ENCODE measurements at places on chromosomes 12 and 14.

DNA sequence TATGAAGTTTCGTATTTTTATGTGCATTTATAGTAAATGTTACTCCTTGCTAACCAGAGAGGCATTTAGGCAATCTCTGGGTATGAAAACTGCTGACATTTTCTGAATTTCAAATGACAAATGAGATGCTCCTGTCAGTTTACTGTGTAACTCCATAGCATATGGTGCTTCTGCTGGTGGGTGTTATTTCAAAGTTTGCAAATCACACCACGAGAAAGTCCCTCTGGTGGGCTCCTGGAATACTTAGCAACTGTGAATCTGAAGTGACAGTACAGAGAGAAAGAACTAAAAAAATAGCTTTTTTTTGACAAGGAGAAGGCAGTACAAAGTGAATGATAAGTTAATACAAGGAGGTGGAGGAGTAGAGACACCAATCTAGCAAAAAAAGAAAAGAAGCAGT is 161.5 kb downstream of the DERA start:
- no peak for DNase-seq

DNA sequence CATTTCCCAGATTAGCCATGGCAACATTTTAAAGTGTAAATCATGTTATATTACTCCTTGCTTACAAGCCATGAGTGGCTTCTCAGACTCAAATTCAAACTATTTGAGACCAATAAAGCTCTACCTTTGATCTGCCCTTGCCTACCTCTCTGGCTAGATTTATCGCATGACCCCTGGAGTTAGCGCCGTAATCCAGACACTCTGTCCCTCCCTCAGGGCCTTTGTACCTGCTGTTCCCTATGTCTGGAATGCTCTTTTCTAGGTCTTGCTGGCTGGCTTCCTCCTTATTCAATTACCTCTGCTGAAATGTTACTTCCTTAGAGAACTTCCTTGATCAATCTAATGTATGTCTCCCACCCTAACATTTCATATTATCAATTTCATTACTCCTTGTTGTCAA is 16.3 kb downstream of the SIX4 start:
- no peak for DNase-seq

DNA sequence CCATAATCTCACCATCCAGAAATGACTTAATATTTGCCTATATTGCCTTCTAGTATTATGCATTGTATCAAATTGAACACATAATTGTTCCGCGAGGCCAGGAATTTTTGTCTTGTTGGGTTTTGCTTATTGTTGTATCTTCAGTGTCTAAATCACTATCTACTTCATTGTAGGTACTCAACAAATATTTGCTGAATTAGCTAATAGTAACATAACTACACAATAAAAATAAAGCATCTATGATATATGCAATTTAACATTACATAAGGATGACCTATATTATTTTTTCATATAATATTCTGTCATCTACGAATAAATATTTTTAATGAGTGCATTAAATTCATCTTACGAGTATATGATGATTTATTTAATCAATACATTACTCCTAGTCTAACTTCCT is 656.3 kb downstream of the ETNK1 start:
- no peak for DNase-seq

GRCh38 chr12:63151623-63152320 is 771 bp upstream of the AVPR1A start:
- DNase-seq: no peak

DNA sequence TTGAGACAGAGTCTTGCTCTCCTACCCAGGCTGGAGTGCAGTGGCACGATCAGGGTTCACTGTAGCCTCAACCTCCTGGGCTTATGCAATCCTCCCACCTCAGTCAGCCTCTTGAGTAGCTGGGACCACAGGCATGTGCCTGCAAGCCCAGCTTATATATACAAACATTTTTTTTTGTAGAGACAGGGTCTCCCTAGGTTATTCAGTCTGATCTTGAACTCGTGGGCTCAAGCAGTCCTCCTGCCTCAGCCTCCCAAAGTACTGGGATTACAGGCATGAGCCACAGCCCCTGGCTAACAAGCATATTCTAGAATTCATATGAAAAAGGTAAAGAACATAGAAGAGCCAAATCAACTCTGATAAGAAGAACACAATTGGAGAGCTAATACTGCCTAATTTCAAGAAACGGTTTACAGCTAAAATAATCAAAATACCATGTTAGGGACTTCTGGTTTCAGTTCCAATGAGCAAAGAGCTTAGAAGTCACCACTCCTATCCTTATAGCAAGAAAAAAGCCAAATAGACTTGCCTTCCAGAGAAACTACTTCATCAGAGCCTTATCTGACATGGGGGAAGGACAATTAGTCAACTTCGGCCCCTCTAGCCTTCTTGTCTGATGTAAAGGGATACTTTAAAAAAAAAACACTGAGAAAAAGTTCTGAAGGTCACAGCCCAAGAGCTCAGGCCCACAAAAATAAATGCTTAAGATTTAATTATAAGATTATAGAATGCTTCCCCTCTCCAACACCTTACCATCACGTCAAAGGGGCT is 37.6 kb downstream of the TMEM116 start:
- DNase-seq: no peak

GRCh38 chr14:26577711-26578110 is 20.1 kb downstream of the NOVA1 start:
- DNase-seq: no peak

GRCh38 chr14:91780452-91780851 is 48.6 kb upstream of the CATSPERB start:
- DNase-seq: no peak

DNA sequence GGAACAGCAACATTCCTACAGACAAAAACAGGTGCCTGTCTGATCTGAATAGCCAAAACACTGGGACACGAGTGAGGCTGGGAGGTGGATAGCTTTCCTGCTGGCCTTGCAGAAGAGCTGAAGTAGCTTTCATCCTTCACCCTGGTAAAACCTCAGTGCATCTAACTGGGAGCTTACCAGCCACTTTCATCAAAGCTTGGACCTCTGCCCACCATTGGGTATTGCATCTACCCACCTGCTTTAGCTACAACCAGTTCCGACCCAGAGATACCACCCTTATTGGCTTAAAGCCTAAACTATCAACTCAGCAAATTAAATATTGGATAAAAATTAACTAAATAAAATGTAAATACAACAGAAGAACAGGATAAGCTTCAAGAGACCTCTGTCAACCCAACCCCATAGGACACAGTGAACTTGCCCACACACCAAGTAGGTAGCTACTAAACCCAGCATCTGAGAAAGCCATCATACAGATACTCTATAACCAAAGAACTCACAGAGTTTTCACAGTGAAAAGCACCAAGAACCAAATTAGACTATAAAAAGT is 866.3 kb downstream of the FSCB start:
- DNase-seq: no peak

DNA sequence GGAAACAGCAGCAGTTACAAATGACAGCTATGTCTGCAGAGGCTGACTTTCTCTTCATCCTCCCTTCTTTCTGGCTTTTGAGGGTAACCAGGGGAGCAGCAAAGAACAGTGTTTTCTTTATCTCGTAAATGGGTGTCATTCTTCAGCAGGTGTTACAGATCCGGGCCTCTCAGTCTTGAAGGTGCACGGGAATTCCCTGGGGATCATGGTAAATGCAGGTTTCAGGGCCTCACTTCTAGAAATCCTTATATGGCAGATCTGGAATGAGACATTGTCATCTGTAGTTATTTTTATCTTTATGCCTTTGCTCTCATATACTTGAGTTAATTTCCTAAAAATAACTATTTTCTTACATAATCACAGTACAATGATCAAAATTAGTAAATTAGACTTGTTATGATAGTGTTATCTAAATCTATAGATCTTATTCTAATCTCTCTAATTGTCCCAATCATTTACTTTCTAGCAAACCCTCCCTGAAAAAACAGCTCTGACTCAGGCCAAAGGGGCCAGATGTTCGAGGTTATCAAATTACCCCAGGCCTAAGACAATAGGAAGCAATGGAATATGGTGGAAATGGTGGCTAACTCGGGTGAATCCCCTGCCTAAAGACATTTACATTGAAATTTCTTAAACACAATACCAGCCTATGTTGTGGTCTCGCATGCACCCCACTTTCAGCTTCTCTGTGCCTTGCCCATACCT is 145.0 kb downstream of the CAND1 start:
- DNase-seq: no peak

DNA sequence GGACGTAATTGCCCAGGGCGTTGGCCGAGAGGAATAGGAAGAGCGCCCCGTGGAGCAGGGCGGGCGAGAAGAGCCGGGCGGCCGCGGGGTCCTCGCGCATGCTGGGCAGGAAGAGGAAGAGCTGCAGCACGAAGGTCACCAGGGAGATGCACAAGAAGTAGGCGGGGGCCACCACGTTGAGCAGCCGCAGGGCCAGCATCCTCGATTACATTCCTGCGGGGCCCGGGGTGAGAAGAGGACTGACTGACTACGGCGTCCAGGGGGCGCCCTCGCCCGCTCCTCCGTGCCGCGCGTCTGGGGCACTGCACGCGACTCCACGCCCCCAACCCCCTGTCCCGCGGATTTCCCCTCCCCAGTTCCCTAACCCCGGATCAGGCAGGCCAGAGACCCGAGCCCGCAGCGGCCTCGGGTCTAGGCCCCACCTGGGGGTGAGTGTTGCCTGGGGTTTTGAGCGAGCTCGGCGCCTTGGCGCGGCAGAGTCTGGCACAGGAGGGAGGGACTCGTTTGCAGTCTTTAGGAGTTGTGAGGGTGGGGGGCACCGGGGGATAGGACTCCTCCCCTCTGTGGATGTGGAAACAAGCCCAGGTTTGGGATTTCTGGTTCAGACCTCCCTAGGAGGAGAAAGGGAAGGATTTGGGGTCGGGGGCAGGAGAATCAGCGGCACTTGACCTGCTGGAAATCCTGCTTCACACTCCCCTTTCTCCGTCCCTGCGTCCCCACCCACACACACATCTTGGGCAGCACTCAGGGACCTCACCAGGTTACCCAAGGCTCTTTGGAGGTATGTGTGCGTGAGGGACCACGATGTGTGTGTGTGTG is 1.8 kb downstream of the ZDHHC22 start:
- DNase-seq: no peak

DNA sequence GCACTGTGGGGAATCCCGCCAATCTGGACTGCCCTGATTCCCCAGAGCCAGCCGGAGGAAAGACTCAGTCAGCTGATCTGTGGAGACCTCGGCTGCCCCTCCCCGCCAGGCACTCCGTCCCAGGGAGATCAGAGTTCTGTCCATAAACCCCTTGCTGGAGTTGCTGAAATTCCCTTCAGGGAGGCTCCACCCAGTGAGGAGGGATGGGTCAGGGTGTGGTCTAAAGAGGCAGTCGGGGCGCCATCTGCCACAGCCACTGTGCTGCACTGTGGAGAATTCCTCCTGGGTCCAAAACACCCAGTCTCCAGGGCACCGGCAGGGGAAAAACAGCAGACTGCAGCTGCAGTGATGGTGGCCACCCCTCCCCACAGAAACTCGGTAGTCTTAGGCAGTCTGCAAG is 1922.3 kb upstream of the FLRT2 start:
- no peak for DNase-seq

- DNase-seq: no peak
Observed at GRCh38 chr14:64506721-64507120, 2.2 kb downstream of the ZBTB1 start.

DNA sequence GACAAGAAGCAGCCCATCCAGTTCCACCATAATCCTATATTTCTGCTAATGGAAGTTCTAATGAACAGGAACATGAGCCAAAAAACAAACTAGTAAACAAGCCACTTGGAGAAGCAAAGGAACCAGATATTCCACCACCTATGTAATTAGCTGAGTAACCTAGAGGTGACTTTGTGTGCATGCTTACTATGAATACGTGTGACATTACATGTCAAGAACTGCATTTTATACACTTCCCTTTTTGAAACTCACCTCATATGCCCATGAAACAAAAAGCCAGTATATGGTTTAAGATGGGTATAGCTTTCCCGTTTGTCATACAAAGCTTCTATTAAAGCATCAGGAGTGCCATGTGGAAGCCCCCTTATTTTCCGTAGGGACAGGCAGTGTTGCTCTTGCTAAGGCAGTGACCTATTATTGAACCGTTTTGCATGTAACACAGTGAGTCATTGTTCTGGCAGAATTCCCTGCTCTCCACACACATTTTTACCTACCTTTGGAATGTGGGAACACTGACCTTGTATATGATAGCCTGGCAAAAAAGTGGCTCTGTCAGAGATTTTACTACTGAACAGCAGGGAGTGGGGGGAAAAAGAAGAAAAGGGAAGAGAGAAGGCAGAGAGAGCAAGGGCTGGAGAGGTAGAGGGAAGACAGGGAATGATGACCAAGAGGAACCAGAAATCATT is 34.8 kb upstream of the FRMD6 start:
- DNase-seq: no peak

GRCh38 chr12:48041591-48042423 is 37.5 kb upstream of the COL2A1 start:
- no peak for DNase-seq

- no peak for DNase-seq
Observed at GRCh38 chr14:71467361-71467811, 464.8 kb upstream of the RGS6 start.

- DNase-seq: no peak
Observed at GRCh38 chr12:56988207-56988739, 18.1 kb downstream of the ZBTB39 start.

DNA sequence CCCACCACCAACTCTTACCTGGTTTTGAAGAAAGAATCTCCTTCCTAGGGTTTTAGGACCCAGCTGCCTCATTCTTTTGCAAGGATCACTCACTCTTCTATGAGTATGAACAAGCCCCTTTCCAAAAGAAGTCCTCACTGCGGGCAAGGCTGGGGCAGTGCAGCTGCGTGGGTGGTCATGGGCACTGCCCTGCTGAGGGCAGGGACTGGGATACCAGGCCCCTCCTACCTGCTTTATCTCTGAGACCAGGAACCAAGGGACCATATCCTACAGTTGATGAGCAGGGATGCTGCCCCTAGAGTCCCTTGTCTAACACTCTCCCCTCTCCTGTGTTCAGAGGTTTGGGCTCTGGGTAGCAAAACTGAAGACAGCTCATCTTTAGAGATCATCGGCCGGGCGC is 20.5 kb downstream of the HPD start:
- no peak for DNase-seq

Measured in cerebellar nuclear complex (tissue), 1 donor.